ENCODE measurements at places on chromosomes 16 and 17.

GRCh38 chr16:68083861-68084503, 1.2 kb upstream of the NFATC3 start:
- DNase-seq = no peak
- no peaks in the 10 kb centered on the region for H3K27me3 ChIP-seq
- H3K36me3 ChIP-seq = no peaks in the 10 kb centered on the region
- no peak overlapping the region for H3K27ac ChIP-seq
- H3K4me1 ChIP-seq = peaks cover 2% of the 10 kb centered on the region
- H3K4me3 ChIP-seq = peak overlapping the region; percentile 46

DNA sequence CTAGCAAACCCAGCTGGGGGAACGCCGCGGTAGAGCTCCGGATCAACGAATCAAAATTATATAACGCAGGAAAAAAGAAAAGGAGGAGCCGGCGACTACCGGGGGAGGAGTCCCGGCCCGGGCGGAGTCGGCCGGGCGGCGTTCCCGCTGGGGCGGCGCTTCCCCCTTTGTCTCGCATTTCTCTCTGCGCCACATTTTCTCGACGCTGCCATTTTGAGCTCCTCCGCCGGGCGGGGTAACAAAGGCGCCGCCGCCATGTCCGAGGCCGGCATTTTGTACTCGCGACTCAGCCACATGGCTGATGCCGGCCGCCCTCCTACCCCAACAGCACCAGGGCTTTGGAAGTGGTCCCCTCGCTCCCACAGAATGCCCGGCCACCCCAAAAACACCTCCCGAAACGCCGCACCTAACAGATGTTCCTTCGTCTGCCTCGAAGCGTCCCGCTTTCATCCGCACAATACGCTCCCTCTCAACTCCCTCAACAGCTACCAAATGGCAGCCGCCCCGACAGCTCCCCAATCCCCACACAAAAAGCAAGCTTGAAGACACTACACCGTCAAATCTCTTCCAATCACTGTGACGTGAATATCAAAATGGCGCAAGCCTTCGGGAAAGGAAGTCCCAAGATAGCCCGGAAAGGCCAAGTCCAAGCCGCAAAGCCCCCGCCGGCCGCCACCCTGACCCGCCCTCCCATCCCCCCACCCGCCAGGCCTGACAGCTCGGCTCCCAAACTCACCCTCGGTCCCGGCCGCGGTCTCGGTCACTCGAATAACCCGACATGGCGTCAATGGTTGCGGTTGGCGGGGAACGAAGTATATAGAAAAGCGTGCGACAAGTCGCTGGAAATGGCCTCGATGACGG, 519 bp downstream of the DDX5 start:
- H3K4me3 ChIP-seq = peak overlapping the region; percentile 84
- no peak overlapping the region for H3K27ac ChIP-seq
- no peak for DNase-seq

GRCh38 chr16:19505600-19506303, 16.1 kb downstream of the GDE1 start:
- H3K4me1 ChIP-seq = no peaks in the 10 kb centered on the region
- peaks cover 20% of the 10 kb centered on the region for H3K36me3 ChIP-seq
- DNase-seq = no peak
- H3K27me3 ChIP-seq = no peaks in the 10 kb centered on the region
- H3K4me3 ChIP-seq = no peak overlapping the region

- no peak for DNase-seq
- no peaks in the 10 kb centered on the region for H3K36me3 ChIP-seq
- H3K4me3 ChIP-seq = no peak overlapping the region
- H3K27me3 ChIP-seq = no peaks in the 10 kb centered on the region
- H3K27ac ChIP-seq = no peak overlapping the region
- no peaks in the 10 kb centered on the region for H3K4me1 ChIP-seq
These were observed 68.8 kb upstream of the SEC14L1 start for GRCh38 chr17:77071925-77072490.

GRCh38 chr16:67407788-67408452, 8.4 kb downstream of the ZDHHC1 start:
- no peak overlapping the region for H3K27ac ChIP-seq
- H3K4me3 ChIP-seq = no peak overlapping the region
- no peaks in the 10 kb centered on the region for H3K36me3 ChIP-seq
- no peak for DNase-seq
- H3K27me3 ChIP-seq = no peaks in the 10 kb centered on the region

DNA sequence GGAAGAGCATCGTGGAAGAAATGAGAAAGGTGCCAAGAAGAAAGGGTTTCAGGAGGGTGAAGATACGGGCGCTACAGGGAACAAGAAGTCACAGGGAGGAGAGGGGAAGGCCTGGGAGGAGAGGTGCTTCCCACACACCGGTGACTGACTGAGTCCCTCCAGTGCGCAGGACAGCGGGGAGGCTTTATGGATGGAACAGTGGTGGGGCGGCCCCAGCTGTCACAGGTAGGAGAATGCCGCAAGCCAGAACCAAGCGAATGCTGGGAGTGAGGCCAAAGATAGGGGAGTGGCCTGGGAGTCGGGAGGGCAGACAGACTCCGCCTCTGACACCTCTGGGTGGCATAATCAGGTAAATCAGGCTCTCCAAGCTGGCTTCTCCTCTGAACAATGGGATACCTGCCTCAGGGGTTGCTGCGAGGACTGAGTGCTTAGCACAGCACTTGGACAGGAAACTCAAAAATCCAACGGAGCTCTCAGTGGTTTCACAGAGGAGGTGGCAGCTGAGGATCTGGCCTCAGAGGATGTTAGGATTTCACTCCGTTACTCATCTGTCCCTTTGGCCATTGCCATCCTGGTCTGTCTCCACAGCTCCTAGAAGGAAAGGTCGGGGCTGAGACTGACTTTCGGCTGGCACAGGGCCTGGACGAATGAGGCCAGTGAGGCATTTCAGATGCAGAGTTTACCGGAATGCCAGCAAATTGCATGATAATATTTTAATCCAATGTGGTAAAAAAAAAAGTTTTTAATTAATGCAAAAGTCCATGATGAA, 717 bp upstream of the CNP start:
- peaks cover 2% of the 10 kb centered on the region for H3K4me1 ChIP-seq
- peak overlapping the region; percentile 59 for H3K4me3 ChIP-seq
- H3K27me3 ChIP-seq = no peaks in the 10 kb centered on the region

- no peaks in the 10 kb centered on the region for H3K36me3 ChIP-seq
- H3K4me1 ChIP-seq = peaks cover 4% of the 10 kb centered on the region
- H3K27me3 ChIP-seq = peaks cover 13% of the 10 kb centered on the region
These were observed 21.4 kb downstream of the ENPP7 start for GRCh38 chr17:79752175-79752574.

DNA sequence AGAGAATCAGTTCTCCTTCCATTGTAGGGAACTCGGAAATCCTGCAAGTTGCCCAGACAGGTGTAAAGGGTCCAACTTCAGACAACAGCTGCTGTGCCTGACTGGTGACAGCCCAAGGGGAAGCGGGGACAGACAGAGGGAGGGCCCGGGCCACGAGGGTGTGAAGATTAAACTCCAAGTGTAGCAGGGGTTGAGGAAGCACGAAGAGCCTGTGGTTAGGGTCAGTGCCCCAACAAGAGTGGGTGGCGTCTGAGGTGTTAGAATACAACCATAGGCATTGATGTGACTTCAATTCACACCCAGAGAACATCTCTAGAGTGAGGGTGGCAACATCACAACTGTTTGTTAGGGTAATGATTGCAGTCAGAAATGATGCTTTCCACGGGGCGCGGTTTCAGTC, 39.1 kb downstream of the ASPA start:
- H3K27ac ChIP-seq = no peak overlapping the region
- H3K4me3 ChIP-seq = no peak overlapping the region

- no peak overlapping the region for H3K4me3 ChIP-seq
- no peaks in the 10 kb centered on the region for H3K4me1 ChIP-seq
- no peak for DNase-seq
- no peak overlapping the region for H3K27ac ChIP-seq
These were observed 19.7 kb downstream of the CIITA start for GRCh38 chr16:10896723-10897122.

GRCh38 chr16:68385371-68385770, 62.9 kb downstream of the SMPD3 start:
- DNase-seq = no peak
- no peaks in the 10 kb centered on the region for H3K36me3 ChIP-seq
- no peak overlapping the region for H3K4me3 ChIP-seq
- no peak overlapping the region for H3K27ac ChIP-seq
- no peaks in the 10 kb centered on the region for H3K27me3 ChIP-seq

DNA sequence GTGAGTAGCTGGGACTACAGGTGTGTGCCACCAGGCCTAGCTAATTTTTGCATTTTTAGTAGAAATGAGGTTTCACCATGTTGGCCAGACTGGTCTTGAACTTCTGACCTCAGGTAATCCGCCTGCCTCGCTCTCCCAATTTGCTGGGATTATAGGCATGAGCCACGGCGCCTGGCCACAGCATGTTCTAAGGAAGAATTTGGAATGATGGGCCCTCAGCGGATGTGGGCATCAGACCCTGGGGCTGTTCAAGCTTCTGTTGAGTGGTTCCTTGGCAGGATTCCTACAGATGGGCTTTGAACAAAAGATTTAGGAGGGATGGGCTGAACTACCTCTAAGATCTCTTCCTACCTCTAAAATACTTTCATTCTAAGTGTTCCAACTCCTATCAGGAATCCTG, 4.1 kb downstream of the PRPSAP2 start:
- no peak overlapping the region for H3K27ac ChIP-seq
- no peak overlapping the region for H3K4me3 ChIP-seq
- H3K4me1 ChIP-seq = no peaks in the 10 kb centered on the region
- H3K36me3 ChIP-seq = no peaks in the 10 kb centered on the region

- no peak overlapping the region for H3K4me3 ChIP-seq
- H3K4me1 ChIP-seq = no peaks in the 10 kb centered on the region
- no peaks in the 10 kb centered on the region for H3K36me3 ChIP-seq
- no peak overlapping the region for H3K27ac ChIP-seq
- no peak for DNase-seq
These were observed 276.1 kb downstream of the SNX29 start for GRCh38 chr16:12252616-12253015.

DNA sequence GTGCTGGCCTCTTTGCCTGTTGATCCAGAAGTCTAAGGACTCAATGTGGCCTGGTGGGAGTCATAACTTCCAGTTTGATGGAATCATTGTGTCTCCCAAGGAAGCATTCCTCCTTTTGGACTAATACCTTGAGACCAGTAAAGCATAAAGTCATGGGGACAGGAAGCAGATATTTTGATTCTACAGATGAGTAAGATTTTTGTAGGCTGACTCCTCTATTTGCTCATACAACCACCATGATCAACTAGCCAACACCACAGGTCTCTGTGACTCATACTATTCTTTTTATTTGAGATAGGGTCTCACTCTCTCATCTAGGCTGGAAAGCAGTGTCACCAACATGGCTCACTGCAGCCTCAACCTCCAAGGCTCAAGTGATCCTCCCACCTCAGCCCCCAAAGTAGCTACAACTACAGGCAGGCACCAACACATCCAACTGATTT, 6.2 kb downstream of the MT2A start:
- H3K27ac ChIP-seq = no peak overlapping the region
- H3K4me1 ChIP-seq = peaks cover 3% of the 10 kb centered on the region
- H3K27me3 ChIP-seq = peaks cover 50% of the 10 kb centered on the region
- no peak for DNase-seq

DNA sequence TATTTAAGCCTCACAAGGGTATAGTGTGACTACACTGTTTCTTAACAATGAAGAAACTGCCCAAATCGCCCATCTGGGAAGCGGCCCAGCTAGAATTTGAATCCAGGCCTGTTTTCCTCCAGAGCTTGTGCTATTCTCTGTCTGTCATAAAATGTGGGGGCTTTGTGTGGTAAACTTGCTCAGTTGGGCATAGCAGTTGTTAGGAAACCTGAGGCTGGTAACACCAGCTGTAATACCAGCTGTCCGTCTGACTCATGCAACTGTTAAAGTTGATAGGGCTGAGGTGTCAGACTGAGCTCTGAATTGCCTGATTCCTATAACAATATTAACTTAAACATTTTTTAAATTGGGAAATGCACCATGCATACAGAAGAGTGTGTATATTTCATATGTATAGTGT, 9.3 kb downstream of the NOD2 start:
- no peaks in the 10 kb centered on the region for H3K4me1 ChIP-seq
- H3K27ac ChIP-seq = no peak overlapping the region
- H3K4me3 ChIP-seq = no peak overlapping the region
- no peaks in the 10 kb centered on the region for H3K36me3 ChIP-seq
- DNase-seq = no peak

DNA sequence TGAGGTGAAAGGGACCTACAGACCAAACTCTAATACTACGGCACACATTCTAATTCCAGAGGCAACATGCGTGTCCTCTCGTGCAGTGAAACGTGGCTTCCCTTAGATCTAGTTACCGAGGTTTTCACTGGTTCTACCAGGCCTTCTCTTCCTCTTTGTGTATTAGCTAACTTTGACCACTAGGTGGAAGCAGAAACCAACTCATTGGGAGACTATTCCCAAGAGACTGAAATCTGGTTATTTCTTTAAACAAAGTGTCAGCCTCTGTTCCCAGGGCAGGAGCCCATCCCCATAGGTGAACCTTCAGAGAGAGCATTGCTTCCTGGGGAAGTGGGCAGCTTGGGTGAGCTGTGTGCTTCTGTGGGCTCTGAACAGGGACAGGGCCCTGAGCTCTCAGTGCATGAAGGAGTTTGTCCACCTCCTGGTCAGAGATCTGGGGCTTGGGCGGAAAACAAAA, 19.7 kb upstream of the RCVRN start:
- H3K4me3 ChIP-seq = no peak overlapping the region
- no peak overlapping the region for H3K27ac ChIP-seq
- peak; percentile 64 for DNase-seq

DNA sequence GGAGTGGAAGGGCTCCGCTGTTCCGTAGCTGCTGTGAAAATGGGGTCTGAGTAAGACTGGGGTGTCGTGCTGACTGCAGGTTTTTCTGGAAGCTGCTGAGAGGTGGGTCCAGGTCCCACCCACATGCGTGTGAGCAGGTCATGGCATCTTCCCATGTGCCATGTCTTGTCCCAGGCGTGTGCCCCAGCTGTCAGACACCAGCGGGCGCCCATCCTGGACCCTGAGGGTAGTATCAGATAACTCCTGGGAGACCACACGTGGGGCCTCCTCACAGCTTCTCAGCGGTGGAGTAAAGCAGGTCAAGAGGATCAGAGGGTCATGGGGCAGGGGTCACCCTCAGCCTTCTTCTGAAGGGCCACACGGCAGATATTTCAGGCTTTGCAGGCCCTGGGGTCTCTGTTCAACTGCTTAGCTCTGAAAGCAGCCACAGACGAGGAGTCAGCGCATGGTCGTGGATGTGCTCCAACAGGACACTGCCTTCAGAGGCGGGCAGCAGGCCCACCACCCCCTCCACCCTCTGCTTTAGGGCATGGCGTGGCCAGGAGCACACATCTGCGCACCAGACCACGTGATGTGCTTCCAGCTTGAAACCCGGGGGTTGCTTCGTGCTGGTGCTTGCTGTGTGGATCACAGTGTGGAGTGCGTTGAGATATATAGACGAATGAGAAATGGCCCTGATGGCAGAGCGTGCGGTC, 68.7 kb downstream of the BANP start:
- H3K27ac ChIP-seq = no peak overlapping the region
- H3K27me3 ChIP-seq = no peaks in the 10 kb centered on the region
- H3K4me1 ChIP-seq = no peaks in the 10 kb centered on the region
- no peak overlapping the region for H3K4me3 ChIP-seq
- no peaks in the 10 kb centered on the region for H3K36me3 ChIP-seq

- no peaks in the 10 kb centered on the region for H3K27me3 ChIP-seq
- no peaks in the 10 kb centered on the region for H3K4me1 ChIP-seq
- no peak overlapping the region for H3K27ac ChIP-seq
- H3K36me3 ChIP-seq = no peaks in the 10 kb centered on the region
- no peak for DNase-seq
These were observed 19.7 kb downstream of the MAP3K3 start for GRCh38 chr17:63641692-63642448.

- no peaks in the 10 kb centered on the region for H3K27me3 ChIP-seq
- DNase-seq = no peak
- H3K36me3 ChIP-seq = no peaks in the 10 kb centered on the region
- no peaks in the 10 kb centered on the region for H3K4me1 ChIP-seq
- no peak overlapping the region for H3K4me3 ChIP-seq
These were observed 339.1 kb upstream of the RBFOX1 start for GRCh38 chr16:6993544-6993943.

- no peaks in the 10 kb centered on the region for H3K27me3 ChIP-seq
- H3K4me1 ChIP-seq = peaks cover 12% of the 10 kb centered on the region
These were observed 6.2 kb downstream of the PCGF2 start for GRCh38 chr17:38741921-38742410.

All from iPS DF 6.9 (cell line).